ENCODE measurements at places on chromosomes 2 and 18.

- no peak for DNase-seq
These were observed 28.4 kb downstream of the AFF3 start for GRCh38 chr2:100113990-100114433.

- DNase-seq = no peak
These were observed 93.6 kb downstream of the SH3BP4 start for GRCh38 chr2:235045336-235045972.

GRCh38 chr2:206693399-206694137 lies 24.6 kb downstream of the DYTN start:
- DNase-seq = peak; percentile 18

DNA sequence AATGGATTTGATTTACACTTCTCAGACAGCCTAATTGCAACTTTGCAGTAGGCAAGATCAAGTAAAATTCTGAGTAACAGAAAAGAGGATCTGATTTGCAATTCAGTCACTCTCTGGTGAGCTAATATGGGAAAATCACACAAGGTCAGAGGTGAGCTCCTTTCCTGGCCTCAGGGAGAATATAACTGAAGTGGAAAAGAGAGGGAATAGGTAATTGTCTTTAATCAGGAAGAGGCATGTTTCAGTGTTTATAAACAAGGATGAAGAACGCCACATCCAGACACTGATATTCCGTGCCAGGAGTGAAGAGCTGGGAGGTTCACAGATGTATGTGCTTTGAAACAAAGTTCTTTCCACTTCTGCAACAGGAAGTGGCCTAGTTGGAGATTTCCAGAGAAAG lies 127.1 kb downstream of the ETAA1 start:
- DNase-seq = no peak

GRCh38 chr2:170006587-170007325 lies 171.2 kb upstream of the MYO3B start:
- DNase-seq = no peak

GRCh38 chr18:52715421-52715820 lies 375.4 kb downstream of the DCC start:
- no peak for DNase-seq

- DNase-seq = peak; percentile 67
These were observed 40.4 kb downstream of the DHRS9 start for GRCh38 chr2:169109502-169110409.

- no peak for DNase-seq
These were observed 50.2 kb upstream of the DTNA start for GRCh38 chr18:34659579-34660517.

DNA sequence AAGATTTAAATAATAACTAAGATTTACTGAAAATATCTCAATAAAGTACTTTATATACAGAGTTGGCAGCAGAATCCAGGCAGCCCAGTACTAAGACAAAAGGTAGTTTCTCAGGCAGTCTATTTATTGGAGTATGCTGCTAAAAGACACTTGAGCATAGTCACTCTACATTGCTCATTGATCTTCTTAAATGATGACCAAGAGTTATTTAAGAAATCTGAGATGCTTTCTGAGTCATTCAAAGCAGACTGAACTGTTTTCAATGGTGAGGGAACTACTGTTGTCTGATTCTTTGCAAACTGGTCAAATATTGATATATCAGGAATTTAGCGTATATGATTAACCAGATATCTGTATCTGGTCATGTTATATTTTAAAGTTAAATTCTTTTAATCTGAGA lies 133.6 kb downstream of the PHLPP1 start:
- DNase-seq = no peak

DNA sequence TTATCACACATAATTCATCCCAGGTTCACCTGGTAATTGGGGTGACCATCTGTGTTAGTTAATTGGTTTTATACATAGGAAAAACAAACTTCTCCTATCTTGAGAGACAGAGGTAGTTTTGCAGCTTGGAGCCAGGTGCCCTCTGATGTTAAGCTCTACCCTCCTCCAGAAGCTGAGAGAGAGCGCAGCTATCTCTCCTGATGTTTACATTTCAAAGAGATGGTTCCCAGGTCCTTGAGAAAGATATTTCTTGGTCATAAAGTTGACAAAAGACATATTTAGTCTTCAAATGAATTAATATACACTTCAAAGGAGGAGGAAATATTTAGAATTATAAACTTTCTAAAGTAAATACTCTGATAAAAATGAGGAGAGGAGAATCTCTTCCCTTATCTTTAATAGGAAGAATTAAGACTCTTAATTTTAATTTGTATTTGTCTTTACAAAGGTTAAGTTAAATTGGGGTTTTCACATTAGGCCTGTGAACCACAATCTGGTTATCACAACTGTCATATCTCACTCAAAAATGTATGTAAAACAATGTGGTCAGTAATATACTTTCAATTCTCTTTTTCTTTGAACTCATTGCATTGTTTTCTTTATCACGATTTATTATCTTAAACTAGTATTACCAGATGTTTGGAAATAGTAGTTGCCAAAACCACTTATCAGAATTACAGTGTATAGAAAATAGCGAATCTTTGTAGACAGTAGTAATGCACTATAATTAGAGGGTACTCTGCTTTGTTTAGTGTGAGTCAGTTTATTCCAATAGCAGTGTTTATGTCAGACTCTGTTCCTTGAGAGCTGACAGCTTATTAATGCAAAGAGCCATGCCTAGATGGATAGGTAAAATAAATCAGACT lies 26.8 kb downstream of the SERPINB4 start:
- no peak for DNase-seq

- peak; percentile 94 for DNase-seq
These were observed 99.5 kb downstream of the MRO start for GRCh38 chr18:50720325-50720674.

GRCh38 chr2:20676353-20677215 lies 9.6 kb downstream of the GDF7 start:
- no peak for DNase-seq

DNA sequence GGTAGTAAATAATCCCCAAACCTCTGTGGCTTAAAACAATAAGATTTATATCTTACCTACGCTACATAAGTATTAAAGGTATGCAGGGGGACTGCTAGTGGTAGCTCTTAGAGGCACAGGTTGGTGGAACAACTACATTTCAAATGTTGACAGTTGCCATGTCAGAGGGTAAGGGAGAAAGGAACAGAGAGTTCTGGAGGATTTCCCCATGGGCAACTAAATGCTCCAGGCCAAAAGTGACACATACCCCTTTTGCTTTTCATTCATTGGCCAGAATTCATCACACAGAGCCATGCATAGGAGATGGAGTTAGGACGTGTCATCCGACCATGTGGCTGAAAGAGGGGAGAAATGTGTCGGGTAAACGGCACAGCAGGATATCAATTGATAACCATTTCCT lies 133.2 kb downstream of the NAPG start:
- DNase-seq = no peak

DNA sequence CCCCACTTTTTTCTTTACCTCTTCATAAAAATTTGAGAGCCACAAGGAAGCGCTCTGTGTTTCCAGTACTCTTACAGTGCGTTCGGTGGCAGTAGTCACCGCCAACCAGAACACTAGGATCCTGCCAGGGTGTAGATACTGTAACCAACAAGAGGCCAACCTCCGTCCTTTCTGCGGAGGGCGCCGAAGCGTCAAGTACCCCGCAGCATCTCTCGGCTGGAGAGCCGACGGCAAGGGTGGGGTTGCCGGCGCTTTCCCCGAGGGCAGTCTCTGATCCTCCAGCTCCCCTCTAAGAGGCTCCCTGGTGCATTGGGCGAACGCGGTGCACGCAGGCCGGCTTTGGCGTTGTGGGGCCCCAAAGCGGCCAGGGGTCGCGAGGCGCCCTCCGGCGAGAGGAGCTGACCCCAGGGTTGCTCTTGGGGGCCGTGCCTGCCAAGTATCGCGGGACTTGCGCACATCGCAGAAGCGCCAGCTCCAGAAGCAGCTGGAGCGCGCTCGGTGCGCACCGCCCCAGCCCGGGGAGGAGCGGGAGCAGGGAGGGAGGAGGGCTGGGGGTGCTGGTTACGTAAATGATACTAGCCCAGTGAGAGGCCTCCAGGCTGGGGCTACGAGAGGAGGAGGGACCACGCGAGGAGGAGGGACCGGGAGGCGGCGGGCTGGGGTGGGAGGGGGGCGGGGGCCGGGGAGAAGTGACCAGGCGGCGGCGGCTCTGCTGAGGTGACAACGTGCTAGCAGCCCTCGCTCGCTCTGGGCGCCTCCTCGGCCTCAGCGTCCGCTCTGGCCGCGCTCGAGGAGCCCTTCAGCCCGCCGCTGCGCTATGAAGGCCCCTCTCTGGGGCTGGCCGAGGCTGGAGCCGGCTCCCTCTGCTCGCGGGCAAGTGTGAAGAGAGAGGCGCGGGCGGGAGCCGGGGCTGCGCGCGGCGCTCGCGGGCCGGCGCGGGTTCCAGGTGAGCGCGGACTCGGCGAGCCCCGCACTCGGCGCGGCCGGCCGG lies at the start of gene GALNT13:
GALNT13 (plus strand) TSS at position 692 of the 991 bp plus-strand sequence.
- DNase-seq = peak; percentile 87

GRCh38 chr2:17558053-17558452 lies 17.6 kb downstream of the VSNL1 start:
- no peak for DNase-seq

DNA sequence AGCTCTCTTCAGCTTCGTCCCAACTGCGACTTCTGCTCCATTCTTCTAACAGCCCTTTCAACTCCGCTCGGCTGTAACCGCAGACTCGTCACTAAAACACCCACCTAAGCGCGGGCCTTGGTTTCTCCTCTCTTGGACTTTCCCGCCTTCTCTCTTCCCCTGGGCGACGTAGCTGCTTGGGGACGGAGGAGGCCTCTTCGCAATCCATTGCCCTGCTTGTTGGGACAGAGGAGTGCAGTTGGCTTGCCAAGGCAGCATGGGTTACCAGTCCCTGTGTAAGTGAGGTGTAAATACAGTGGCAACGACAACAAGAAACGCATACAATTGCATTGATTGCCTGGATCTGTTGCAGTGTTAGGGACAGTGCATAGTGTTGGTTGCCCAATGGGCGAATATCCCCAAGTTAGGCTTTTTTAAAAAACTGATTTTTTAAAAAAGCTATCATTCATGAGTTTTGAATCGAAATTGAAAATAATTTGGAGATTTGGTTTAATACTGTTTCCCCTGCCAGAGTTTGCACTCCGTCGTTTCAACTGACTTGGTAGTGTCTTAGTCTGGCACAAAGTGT lies 484 bp upstream of the DARS1 start:
- DNase-seq = no peak

DNA sequence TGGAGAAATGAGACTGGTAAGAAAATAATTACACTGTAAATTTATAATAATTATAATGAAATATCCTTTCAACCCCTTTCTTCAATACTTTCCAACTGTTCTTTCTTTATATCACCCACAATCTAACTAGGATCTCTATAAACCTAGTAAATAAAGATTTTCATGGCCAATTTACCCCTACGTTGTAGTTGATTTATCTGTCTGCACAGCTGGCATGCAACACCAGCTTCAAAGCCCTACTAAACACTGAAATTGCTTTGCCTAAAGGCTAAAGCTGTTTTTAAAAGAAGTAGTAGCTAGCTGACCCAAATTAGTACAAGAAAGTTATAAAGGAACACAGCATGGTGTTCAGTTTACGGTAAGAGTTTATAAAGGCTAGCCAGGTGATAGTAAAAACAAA lies 140.1 kb downstream of the NOL4 start:
- no peak for DNase-seq

- DNase-seq = no peak
These were observed 293.0 kb downstream of the GRB14 start for GRCh38 chr2:164328310-164328709.

DNA sequence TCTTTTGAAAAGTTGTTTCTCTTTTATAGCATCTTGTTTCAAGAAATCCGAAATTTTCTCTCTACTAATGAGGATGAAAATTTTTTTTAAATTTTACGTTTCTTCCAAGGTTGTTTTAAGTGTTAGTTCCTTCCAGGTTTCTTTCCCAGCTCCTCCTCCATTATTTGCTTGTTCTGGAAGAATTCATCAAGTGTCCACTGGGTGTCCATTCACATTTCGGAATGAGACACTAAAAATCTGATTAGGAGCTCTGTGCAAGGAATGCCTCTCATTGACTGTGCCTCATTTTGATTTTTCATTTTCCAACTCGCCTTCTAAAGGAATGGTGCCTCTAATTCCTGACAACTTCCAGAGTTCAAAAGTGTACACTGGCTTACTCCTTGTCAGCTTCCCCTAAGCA lies 6.1 kb downstream of the SP100 start:
- no peak for DNase-seq

GRCh38 chr2:127953128-127953718 lies 67.5 kb upstream of the AMMECR1L start:
- no peak for DNase-seq

DNA sequence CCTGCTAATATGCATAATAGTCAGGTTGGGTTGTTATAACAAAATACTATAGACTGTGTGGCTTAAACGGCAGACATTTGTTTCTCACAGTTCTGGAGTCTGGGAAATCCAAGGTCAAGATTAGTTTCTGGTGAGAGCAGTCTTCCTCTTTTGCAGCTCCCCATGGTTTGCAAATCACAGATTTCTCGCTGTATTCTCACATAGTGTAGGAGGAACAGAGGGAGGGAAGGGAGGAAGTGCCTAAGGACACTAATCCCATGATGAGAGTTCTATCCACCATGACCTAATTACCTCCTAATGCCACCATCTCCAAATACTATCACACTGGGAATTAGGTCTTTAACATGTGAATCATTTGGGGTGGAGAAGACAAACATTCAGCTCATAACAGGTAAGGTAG lies 20.1 kb upstream of the PTH2R start:
- no peak for DNase-seq

- no peak for DNase-seq
These were observed 203.0 kb downstream of the SP3 start for GRCh38 chr2:173762221-173762620.

DNA sequence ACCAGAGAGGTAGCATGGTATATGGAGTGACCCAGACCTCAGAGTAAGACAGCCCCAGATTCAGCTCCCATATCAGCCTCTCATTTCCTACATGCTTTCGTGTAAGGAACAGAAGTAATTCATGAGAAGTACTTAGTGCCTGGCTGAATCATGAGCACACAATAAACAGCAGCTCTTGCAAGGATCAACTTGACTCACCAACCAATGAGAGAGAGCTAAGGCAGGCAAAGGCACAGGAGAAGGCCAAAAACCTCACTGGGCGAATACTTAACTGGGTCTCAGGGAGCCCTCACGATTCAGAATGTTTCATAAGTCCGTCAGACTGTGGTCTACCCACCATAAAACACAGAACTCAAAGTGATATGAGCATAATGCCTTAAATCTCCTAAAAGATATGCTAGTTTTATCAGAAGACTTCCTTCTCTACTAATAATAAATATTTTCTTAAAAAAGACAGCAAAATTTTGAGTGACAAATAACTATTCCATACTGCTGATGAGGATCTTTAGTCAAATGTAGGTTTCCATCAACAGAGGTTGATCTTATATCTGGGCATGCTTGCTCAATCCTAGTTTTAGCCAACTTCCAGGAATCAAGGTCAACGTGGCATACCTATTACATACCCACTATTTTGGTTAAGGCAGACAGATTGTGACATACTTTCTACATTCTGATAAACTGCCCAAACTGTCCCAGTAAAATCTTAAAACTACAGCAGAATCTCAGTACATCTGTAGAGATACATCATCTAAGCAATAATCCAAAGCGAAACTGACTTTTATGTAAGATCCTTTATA lies 34.9 kb downstream of the IMMT start:
- no peak for DNase-seq

GRCh38 chr2:180695586-180696401 lies 284.6 kb upstream of the UBE2E3 start:
- no peak for DNase-seq

Measured in NCI-H524 (cell line).